ENCODE measurements at places on chromosomes 16 and 17.
A peak's percentile ranks its signal among the peaks of the same experiment; 100 is the strongest.

- DNase-seq = no peak
Measured at GRCh38 chr17:48510761-48511604, 19.8 kb downstream of the HOXB1 start.

DNA sequence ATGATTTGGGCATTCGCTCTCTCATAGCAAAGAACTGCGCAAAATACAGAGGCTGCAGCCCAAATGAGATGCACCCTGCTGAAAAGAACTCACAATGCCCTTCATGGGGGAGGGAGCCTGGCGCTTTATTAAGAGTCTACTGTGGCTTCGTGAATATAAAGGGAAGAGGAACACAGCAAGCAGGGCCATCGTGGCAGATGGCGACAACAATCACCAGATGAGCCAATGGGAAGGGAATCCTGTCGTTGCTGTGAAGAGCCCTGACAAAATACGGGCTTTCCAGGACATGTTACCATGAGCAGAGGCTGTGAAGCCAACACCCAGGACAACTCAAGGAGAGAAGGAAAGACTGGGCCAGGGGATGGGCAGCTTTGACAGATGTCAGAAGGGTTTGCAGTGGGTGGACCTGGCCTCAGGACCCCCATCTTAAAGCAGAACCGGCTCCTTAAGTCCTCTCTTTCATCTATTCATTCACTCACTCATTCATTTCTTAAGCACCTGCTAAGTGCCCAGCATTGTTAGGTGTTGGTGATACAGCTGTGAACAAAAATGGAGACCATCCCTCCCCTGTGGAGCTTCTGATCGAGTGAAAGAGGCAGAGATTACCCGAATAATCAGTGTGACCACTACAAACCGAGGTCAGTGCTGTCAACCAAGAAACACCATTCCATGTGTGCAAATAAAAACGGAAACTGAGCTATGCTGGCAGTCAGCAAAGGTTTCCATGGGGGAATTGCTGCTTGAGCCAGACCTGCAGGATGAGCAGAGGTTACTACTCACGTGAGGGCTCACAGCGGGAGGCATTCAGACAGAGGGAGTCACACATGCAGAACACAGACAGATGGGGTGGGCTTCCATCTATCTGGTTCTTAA lies 125.8 kb downstream of the DYNLRB2 start:
- DNase-seq = no peak

DNA sequence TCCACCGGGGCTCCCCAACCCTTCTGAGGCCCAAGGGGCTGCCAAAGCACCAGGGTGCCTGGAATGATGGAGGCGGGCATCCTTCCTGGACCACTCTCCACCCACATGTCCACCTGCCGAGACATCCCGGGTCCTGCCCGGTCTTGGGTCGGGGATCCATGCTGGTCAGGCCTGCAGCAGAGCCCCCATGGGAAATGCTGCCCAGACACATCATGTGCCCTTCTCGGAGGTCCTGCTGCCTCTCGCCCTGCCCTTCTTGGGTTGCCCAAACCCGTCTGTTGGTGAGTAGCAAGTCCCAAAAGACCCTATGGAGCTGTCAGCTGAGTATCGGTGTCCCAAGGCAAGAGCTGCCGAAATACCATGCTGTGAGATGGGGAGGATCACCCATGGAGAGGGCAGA lies 14.8 kb upstream of the GAA start:
- no peak for DNase-seq

- peak; percentile 20 for DNase-seq
Measured at GRCh38 chr16:50627419-50627818, 53.7 kb downstream of the SNX20 start.

DNA sequence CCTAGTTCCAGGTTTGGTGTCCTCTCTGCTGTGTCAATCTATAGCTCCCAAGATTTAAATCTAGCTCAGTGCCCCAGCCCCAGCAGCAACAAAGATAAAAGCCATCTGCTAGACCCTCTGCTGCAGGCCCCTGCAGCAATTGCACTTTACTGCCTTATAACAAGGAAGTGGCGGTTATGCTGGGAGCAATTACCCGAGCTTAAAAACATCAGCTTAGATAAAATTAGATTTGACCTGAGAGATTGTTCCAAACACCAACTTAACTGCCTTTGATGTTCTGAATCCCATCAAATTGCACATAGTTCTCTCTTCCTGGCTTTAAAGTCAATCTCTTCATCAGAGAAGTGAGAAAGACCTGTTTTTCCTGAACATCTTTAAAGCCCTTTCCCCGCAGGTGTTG lies 62.4 kb upstream of the SHISA6 start:
- DNase-seq = no peak

DNA sequence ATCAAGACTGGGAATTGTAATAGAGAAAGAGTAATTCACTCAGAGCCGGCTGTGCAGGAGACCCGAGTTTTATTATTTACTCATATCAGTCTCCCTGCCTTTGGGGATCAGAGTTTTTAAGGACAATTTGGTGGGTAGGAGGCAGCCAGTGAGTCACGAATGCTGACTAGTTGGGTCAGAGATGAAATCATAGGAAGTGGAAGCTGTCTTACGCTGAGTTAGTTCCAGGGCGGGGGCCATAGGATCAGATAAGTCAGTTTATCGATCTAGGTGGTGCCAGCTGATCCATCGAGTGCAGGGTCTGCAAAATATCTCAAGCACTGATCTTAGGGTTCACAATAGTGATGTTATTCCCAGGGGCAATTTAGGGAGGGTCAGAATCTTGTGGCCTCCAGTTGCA lies 20.2 kb upstream of the GUCY2D start:
- DNase-seq = no peak

DNA sequence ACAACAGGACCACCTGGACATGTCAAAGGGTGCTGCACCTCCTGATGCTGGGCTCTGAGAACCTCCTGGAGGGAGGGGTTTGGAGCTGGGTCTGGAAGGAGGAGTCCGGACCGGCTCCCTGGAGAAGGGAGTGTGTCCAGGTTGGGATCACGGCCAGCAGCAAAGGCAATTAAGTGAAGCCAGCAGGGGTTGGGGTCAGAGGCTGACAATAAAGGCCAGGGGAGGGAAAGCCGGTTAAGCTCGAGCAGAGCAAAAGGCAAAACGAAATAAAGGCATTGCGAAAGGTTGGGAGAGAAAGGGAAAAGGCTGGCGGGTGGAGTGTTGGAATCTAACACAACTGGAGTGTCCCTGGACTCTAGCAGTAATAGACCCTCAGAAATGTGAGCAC lies 992 bp upstream of the CACNG4 start:
- no peak for DNase-seq

DNA sequence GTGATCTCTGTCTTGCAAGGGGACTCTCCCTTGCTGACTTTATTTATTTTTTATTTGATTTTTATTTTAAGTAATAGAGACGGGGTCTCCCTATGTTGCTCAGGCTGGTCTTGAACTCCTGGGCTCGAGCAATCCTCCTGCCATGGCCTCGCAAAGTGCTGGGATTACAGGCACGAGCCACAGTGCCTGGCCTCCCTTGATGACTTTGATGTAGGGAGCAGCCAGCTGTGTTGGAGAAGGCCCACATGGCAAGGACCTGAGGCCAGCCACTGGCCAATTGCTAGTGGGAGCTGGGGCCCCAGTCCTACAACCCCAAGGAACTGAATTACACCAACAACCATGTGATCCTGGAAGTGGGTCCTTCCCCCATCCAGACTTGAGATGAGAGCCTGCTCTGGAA lies 81.8 kb downstream of the CNGB1 start:
- no peak for DNase-seq

DNA sequence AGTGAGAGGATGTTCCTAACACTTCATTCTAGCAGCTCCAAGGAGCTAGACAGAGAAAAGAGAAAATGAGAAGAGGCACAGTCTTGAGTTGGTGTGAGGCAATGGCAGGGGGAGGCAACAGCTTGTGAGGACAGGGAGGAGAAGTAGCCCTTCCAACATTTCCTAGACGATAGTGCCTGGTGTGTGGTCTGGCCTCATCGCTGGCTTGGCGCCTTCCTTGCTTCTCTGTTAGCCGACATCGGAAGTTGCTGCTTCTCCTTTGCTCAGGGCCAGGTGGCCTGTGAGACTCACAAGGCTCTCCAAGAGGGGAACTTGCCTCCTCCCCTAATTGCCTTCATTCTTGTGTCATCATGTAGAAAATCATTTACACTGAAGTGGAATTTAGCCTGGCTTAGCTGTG lies 208.7 kb downstream of the MAP2K4 start:
- DNase-seq = no peak

DNA sequence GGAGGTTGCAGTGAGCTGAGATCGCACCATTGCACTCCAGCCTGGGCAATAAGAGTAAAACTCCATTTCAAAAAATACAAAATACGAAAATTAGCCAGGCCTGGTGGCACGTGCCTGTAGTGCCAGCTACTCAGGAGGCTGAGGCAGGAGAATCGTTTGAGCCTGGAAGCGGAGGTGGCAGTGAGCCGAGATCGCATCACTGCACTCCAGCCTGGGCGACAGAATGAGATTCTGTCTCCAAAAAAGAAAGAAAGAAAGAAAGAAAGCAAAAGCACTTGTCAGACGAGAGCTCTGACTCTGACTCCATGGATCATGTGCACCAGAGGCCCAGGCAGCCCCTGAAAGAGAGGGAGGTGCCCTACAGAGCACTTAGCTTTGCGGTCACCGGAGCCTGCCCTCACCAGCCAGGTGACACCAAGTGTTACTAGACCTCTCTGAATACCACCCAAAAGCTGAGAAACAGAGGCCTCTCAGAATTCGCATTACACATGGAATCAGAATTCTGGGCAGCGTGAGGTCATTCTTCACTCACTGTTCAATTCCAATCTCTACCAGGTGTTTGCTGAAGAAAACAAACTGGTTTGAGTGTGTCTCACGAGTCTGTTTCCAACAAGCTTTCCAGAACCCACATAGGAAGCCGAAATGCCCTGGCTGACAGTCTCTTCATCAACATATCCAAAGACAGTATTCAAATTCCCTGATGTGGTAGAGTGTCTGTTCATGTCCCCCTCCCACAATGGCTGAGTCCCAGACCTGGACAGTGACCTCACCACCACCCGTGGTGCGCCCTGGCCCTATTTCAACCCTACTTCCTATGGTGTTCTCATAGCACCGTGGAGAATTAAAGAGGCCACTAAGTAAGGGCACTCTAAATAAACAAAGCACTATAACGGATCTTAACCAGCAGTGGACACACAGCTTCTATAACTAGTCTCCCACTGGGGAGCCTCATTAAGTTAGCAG lies 1.5 kb downstream of the FLCN start:
- DNase-seq = no peak

DNA sequence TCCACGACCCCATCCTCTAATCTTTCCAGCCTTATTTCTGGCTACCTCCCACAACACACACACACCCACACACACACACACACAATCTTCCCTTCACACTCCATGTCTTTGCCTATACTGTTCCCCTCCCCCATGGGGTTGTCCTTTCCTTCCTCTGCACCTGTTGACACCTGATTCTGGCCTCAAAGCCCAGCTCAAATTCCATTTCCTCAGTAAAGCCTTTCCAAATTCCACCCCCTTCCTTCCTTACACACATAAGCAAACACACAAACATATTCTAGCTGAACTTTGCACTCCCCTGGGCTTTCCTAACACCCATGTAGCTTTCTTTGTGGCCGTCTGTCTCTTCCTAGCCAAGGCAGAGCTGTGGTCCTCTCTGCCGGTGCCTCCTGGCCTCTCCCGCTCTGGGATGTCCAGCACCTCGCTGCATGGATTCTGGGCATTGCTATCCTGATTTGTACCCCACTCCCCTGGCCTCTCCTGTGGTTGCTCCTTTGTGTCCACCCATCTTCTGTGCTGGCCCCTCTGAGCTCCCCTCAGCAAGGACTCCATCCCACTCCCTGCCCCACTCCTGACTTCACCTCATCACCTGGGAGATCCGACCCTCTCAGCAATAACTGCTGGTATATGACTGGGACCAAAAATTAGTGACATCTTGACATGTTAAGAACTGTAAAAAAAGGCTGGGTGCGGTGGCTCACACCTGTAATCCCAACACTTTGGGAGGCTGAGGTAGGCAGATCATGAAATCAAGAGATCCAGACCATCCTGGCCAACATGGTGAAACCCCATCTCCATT lies 8.4 kb upstream of the SRCIN1 start:
- no peak for DNase-seq

GRCh38 chr17:35542990-35543389 lies 5.5 kb upstream of the SLFN12L start:
- DNase-seq = no peak

GRCh38 chr16:66008136-66008535 lies 358.4 kb upstream of the CDH5 start:
- no peak for DNase-seq

DNA sequence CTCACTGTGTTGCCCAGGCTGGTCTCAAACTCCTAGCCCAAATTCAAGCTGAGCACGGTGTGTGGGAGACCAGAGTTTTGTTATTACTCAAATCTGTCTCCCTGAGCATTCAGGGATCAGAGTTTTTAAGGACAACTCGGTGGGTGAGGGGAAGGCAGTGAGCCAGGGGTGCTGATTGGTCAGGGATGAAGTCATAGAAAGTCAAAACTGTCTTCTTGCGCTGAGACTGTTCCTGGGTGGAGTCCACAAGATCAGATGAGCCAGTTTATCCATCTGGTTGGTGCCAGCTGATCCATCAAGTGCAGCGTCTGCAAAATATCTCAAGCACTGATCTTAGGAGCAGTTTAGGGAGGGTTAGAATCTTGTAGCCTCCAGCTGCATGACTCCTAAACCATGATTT lies 346.3 kb downstream of the TMEM114 start:
- DNase-seq = no peak

- DNase-seq = no peak
Measured at GRCh38 chr16:67339453-67339852, 12.8 kb downstream of the LRRC36 start.

GRCh38 chr17:30869005-30869404 lies 37.0 kb downstream of the TEFM start:
- DNase-seq = no peak

DNA sequence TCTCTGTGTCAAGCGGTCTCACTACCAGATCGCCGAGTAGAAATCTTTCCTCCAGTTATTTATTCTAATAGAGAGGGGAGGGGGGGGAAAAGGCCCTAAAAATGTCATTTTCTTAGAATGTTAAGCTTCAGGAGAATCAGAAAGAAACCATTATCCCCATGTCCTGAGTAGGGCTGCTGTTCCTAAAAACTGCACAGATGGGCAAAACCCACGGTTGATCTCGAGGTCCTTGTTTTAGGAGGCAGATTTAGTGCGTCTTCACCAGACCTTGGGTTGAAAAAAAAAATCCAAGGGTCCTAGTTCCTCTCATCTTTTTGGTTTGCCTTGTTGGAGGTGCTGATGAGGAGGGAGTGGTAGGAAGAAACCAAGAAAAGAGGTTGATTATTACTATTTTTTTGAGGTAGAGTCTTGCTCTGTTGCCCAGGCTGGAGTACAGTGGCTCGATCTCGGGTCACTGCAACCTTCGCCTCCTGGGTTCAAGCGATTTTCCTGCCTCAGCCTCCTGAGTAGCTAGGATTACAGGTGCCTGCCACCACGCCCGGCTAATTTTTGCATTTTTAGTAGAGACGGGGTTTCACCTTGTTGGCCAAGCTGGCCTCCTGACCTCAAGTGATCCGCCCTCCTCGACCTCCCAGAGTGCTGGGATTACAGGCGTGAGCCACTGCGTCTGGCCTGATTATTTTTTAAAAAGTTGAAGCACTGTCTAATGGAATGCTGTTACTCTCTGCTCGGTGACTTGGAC lies 1.4 kb downstream of the CBFB start:
- DNase-seq = no peak

- no peak for DNase-seq
Measured at GRCh38 chr17:57597531-57598453, 147.3 kb downstream of the CCDC182 start.
